NCI-H2081 (cell line): ENCODE measurements at places on chromosomes 6 and 20.

- DNase-seq = no peak
Observed at GRCh38 chr20:22324505-22324904, 259.9 kb downstream of the FOXA2 start.

- DNase-seq = no peak
Observed at GRCh38 chr6:142669471-142670351, 275.3 kb downstream of the HIVEP2 start.

DNA sequence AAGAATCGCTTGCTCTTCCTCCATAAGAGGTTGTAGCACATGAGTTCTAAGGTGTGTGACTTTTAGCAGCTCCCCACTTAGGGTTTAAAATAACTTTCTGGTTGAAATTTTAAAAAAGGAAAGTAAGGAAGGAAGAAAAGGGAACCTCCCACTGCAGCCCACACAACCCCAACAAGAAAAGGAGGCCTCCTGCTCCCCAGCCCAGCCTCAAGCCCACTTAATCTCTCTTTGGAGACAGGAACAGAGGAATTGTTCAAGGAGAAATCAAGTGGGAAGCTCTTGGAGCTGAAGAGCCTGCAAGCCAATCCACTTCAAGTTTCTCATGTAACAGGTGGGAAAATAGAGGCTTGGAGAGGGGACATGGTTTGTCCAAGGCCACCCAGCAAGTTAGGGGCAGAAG is 39.1 kb upstream of the PREX1 start:
- no peak for DNase-seq

DNA sequence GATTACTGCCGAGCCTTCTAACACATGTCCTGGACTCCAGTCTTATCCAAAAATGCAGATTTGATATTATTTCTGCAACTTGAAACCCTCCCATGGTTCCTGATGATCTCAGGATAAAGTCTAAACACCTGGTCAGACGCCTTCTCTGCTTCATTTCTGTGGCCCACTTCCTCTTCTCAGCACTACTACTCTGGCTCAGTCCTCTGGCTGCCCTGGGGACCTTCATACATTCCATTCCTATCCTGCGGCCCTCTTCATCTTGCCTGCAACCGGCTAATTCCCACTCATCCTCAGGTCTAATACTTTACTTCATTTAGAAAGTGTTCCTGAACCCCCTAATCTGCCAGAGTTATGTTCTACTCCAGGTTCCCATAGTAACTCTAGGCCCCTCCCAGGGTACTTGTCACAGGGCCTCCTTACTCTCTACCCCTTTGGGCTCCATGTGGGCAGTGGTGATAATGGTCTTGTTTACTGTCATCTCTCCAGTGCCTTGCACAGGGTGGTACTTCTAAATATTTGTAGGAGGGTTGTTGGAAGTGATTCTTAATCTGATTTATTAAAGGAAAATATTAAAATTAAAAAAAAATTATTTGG is 18.9 kb downstream of the MAN1A1 start:
- DNase-seq = no peak

DNA sequence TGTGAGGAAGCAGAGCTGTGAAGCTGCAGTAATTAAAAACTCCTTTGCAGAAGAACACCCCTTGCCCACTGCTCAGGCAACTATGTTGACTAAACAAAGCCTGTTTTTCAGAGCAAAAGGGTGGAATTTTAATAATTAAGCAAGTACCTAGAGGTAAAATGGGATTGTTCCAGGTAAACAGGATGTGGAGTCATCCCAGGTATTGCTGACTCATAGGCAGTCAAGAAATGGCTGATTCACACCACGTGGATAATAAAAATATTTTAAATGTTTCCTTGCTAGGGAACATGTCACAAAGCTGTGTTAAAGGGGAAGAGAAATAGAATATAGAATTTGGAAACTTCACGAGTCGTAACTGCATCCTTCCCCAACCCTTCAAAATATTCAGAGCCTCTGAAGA is 491.8 kb downstream of the BTBD3 start:
- no peak for DNase-seq

- DNase-seq = peak; percentile 31
Observed at GRCh38 chr6:70686548-70687133, 19.0 kb downstream of the SMAP1 start.

- DNase-seq = no peak
Observed at GRCh38 chr6:51459958-51460357, 627.5 kb downstream of the PKHD1 start.

DNA sequence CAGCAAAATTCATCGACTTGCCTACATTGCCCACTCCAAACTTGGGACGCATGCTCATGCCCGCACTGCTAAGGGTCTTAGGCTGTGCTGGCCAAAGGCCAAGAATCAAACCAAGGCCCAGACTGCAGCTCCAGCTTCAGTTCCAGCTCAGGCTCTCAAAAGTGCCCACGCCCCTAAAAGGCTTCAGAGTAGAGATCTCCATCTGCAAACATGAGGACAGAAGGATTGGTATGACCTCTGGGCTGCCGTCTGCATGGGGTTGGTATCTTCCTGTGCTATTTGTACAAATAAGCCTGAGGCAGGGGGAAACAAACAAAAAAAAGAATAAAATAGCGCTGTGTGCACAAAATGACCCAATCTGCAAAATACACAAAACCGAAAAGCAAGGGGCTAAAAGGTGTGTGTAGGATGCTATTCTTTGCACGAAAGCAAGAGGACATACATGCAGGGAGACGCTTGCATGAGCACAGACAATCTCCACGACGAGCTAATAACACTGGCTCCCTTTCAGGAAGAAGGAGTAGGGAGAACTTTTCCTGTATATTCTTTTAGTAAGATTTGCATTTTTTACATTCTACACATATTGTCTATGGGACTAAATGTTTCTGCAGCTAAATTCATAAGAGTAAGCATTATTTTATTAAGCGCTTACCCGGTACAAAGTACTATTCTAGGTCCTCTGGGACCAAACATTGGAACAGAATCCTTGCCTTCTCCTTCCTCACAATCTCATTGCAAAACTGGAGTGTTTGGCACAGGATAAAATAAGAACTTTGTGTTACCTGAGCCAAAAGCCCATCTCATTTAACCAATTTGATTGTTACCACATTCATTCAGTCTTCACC is 33.1 kb downstream of the ATP9A start:
- DNase-seq = peak; percentile 27

DNA sequence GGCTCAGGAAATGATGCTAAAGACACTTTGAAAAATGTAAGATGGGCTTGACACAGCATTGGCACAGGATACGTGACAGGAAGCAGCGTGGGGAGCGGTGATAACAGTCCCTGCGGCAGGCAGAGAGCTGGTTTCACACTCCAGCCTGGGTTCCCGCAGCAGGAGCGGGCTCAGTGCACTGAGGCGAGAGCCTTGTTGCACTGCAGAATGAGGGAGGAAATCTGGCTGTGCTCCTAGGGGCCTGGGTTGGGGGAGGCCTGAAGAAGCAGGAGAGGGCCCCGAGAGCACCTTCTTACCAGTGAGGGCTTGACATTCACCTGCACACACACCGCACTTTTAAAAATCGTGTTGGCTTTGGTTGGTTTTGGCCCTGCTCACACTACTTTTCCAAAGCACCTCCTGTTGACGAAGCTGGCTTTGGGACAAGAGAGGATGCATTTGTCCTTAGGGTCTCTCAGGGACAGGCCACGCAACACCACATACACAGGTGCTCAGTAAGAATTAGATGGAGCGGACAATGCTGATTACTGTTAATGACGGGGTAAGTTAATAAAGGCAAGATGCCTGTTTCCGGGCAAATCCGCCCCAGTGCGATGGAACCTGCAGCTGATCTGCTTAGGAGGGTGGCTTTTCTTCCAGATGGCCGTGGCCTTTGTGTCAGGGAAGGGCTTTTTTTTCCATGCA is 49.4 kb upstream of the ARMC2 start:
- no peak for DNase-seq

DNA sequence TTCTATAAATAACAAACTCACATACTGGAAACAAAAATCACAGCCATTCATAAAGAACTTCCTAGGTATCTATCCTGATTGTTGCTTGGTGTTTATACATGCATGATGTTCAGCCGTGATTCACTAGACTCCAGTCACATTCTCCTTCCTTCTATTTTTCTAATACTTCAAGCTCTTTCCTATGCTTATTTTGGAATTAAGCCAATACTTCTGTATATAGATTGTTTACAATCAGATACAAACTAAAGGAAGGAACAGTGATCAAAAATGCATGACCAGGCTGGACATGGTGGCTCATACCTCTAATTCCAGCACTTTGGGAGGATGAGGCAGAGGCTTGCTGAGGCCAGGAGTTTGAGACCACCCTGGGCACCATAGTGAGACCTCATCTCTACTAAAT is 377.5 kb upstream of the IRAK1BP1 start:
- DNase-seq = no peak

DNA sequence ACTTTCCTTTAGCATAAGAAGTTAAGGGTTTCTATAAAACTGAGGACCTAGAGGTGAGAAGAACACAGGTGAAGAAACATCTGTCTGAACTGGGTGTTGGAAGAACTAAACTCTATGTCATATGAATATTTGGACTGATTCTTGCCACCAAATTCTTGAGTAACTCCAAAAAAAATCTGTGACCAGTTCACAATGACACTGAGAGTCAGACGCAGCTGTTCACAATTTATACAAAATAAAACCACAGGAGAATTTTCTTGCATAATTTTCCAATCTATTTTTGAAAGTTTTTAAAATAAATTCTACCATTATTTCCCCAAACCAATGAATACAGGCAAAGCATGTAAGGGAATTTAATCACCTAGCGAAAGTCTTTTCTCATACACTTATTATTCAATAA is 148.1 kb upstream of the TCF21 start:
- DNase-seq = no peak

DNA sequence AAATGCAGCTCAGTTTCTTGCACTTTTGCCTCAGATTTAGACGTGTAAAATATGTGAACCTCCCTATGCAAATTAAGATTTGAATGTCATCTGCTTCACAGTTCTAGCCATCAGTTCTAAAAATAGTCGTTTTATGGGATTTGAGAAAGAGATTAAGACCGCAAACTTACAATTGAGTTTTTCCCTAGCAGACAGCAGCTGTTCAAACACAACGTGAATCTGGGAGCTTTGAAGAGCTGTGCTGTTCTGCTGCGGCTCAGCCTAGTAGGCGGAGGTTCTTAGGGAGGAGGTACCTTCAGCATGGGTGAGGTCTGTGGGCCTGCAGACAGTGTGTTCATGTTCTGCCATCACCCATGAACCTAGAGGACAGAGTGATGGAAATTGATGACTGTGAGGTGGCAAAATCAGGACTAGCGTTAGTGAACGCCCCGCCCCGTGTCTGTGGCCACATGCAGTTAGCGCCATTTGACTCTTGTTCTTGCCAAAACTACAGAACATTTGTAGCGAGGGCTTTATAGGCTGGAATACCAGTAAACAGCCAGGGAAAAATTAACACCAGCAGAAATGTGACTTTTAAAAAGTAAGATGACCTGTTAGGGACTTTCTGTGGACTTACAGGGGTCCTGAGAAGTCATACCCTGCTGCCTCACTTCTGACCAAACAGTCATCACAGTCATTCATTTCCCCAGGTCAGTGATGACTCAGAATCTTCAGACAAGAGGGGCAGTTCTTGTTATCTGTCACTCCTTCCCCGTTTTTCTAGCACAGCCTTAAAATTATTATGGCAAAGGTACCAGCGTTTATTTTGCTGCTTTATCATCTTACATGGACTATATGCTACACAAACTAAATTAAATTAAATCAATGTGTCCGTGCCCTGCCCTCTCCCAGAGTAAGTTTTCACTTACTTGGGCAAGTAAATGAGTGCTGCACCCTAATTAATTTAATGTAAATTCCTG is 84.3 kb upstream of the TMEM181 start:
- peak; percentile 74 for DNase-seq

- no peak for DNase-seq
Observed at GRCh38 chr20:33811776-33812151, 616 bp downstream of the CHMP4B start.

DNA sequence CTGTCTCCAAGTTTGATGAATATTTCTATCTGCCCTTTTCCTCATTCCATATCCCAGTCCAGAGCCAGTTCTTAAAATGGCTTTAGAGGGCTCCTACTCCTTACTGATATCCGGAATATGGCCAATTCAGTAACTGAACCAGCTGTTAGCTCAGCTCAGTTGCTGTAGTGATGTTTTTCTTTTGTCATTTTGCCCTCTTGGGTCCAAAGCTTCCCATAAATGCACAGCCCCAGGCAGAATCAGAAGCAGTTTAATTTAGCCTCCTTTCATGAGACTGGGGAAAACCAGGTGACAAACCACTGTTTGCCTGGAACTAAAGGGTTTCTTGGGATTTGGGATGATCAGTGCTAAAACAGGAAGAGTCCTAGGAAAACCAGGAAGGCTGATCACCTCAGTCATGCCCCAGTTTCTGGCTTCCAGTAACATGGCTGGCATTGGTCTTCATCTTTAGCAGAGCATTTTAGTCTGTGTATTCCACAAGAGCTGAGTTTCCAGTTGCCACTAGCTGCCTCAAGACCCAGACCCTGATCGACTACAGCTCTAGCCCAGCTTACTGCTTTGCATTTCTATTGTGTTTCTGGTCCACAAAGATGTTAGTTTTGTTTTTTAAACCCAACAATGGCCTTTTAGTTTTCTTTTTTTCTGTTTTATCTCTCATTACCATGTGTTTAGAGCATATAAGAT is 40.6 kb upstream of the REV3L start:
- peak; percentile 9 for DNase-seq

GRCh38 chr6:106446287-106446885 is 85.9 kb downstream of the CRYBG1 start:
- peak; percentile 1 for DNase-seq

GRCh38 chr6:28980137-28980851 is 24.8 kb downstream of the ZNF311 start:
- DNase-seq = no peak

- no peak for DNase-seq
Observed at GRCh38 chr20:50711113-50711825, 19.9 kb upstream of the RIPOR3 start.

DNA sequence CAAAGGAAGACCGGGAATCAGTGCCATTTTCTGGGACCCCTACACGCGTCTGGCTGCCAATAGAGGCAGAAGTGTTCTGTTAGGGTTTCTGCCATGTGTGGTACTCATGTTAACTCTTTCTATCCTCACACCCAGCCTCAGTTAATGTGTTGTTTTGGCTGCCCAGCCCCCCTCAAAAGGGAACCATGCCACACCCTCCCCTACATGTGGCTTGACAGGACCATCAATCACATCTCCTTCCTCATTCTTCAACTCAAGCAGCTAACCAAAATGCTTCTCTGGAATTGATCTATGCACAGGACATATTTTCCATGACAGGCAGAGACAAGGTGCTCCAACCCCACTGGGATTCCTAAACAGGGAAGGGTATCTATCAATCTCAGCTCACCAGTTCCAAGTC is 22.0 kb downstream of the AHCY start:
- DNase-seq = no peak

GRCh38 chr6:98782772-98783171 is 51.6 kb upstream of the POU3F2 start:
- no peak for DNase-seq

- DNase-seq = no peak
Observed at GRCh38 chr6:138970856-138971425, 17.1 kb downstream of the REPS1 start.

- no peak for DNase-seq
Observed at GRCh38 chr6:26041946-26042345, 45.3 kb upstream of the HFE start.

DNA sequence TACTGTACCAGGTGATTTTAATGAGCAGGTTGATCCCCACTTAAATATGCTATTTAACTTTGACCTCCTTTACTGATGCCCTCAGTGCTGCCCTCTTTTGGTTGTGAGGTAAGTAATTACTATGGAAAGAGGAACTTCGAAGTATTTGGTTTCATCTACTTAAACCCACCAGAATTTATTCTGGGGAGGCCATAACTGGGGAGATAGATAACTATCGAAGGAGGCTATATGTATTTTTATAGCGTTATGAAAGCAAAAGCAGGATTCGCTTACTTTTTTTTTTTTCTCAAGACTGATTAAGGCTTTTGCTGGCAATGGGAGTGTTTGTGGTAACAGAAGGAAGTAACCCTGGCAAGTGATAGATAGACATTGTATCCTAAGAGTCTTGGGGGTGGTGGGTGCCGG is 168.9 kb upstream of the CENPW start:
- DNase-seq = no peak
